ENCODE measurements at places on chromosomes 5 and 9. TPM values are rescaled to one million over a fixed set of nuclear protein-coding genes. Genes with fewer than 3 reads are reported as not detected.

Gene ANKRD34B
- total RNA-seq: 0.07 TPM

Gene ZMAT2
- 26.4 TPM for total RNA-seq

Gene TMEM171
- 0.57 TPM for total RNA-seq

Gene ADAMTS6
- 0.49 TPM for total RNA-seq

Gene PKD2L2
- not detected for total RNA-seq

Gene FAM53C
- total RNA-seq: 8.4 TPM

Gene GAPT
- 0.11 TPM for total RNA-seq

Gene RABEPK
- total RNA-seq: 25.3 TPM

Gene RNF183
- total RNA-seq: not detected

Gene PCDHB6
- 0.06 TPM for total RNA-seq

Gene SV2C
- 0.05 TPM for total RNA-seq

Gene EGFL7
- total RNA-seq: 54.2 TPM

Gene TGFBI
- total RNA-seq: 46.4 TPM

Gene PCDHGA10
- 3.1 TPM for total RNA-seq

Gene RASEF
- total RNA-seq: 2.0 TPM

Gene BTNL8
- total RNA-seq: 0.93 TPM

Gene CBY3
- not detected for total RNA-seq

Gene PRXL2C
- 4.4 TPM for total RNA-seq

Gene PCDHB9
- total RNA-seq: 0.07 TPM

Gene SPOCK1
- 0.06 TPM for total RNA-seq

Gene MYMK
- total RNA-seq: not detected

Gene C1QTNF2
- not detected for total RNA-seq

Gene IL3
- total RNA-seq: not detected

Gene CER1
- total RNA-seq: not detected

Gene S1PR3
- 9.5 TPM for total RNA-seq

Gene F12
- total RNA-seq: 518 TPM

Gene MARCHF11
- not detected for total RNA-seq

Gene KIF4B
- not detected for total RNA-seq

Gene LCN12
- total RNA-seq: 2.7 TPM

Gene DNAJC21
- 13.3 TPM for total RNA-seq

Gene C9orf153
- total RNA-seq: 0.37 TPM

Gene ZFP37
- 0.44 TPM for total RNA-seq

Gene DMGDH
- 128 TPM for total RNA-seq

Gene PPP1R26
- 8.6 TPM for total RNA-seq

Gene ASPN
- 13.3 TPM for total RNA-seq

Gene FABP6
- total RNA-seq: not detected

Gene PCDHGA4
- 1.2 TPM for total RNA-seq

Gene PALM2AKAP2
- total RNA-seq: 26.4 TPM

Gene PCDHGB5
- 4.1 TPM for total RNA-seq

Gene ST8SIA4
- 1.2 TPM for total RNA-seq

Gene TTC16
- total RNA-seq: not detected

Gene RGS7BP
- 1.5 TPM for total RNA-seq

Gene C7
- total RNA-seq: 191 TPM

Gene TAF11L13
- not detected for total RNA-seq

Gene HTR1A
- total RNA-seq: not detected

Gene PCDHB5
- 0.74 TPM for total RNA-seq

Gene FBN2
- 0.98 TPM for total RNA-seq

Gene MAT2B
- total RNA-seq: 21.6 TPM

Gene FBP1
- total RNA-seq: 767 TPM

Gene LURAP1L
- 23.6 TPM for total RNA-seq

Gene LRSAM1
- total RNA-seq: 11.2 TPM

Gene SPINK4
- not detected for total RNA-seq
